Aorta (tissue), 5 donors: ENCODE measurements at places on chromosomes 5 and 9. TPM values are rescaled to one million over a fixed set of nuclear protein-coding genes. Genes with fewer than 3 reads are reported as not detected.

Gene SLC45A2
- not detected for polyA plus RNA-seq

Gene PIP5KL1
- 1.4 TPM for polyA plus RNA-seq

Gene SLC6A18
- not detected for polyA plus RNA-seq

Gene KCNV2
- not detected for polyA plus RNA-seq

Gene TSSK1B
- not detected for polyA plus RNA-seq

Gene GAPVD1
- 10.3 TPM for polyA plus RNA-seq

DNA sequence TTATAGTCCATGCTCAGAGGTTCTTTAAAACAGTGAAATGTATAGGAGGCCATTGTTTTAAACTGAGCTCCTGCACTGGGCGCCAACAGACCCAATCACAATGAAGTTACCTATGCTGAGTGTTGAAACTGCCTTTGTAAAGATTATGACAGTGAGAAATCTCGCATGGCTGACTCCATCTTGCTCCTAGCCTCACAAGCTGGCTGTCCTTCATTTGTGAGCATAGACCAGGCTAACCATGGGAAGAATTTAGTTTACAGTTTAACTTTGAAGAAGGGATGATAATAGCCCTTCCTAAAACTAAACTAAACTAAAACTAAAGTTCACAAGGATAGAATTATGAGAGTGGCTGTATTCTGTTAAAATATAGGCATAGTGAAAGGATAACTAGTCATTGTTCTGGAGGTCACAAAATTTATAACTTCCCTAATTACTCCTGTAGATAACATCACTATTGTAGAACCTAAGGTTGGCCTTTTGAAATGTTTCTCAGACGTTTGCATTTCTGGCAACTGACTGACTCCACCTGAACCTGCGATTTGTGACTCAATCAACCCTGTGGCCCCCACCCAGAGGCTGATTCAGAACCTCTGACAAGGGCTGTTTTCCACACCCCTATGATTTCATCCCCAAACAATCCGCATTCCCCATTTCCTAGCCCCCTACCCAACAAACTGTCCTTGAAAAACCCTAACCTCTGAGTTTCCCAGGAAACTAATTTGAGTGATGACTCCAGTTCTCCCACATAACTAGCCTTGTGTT lies 59.1 kb downstream of the HMHB1 start:
- no peak for DNase-seq

GRCh38 chr5:73615085-73615484 lies 10.9 kb upstream of the ARHGEF28 start:
- no peak for DNase-seq

- no peak for DNase-seq
Measured at GRCh38 chr5:110441035-110441434, 285.4 kb downstream of the TMEM232 start.

DNA sequence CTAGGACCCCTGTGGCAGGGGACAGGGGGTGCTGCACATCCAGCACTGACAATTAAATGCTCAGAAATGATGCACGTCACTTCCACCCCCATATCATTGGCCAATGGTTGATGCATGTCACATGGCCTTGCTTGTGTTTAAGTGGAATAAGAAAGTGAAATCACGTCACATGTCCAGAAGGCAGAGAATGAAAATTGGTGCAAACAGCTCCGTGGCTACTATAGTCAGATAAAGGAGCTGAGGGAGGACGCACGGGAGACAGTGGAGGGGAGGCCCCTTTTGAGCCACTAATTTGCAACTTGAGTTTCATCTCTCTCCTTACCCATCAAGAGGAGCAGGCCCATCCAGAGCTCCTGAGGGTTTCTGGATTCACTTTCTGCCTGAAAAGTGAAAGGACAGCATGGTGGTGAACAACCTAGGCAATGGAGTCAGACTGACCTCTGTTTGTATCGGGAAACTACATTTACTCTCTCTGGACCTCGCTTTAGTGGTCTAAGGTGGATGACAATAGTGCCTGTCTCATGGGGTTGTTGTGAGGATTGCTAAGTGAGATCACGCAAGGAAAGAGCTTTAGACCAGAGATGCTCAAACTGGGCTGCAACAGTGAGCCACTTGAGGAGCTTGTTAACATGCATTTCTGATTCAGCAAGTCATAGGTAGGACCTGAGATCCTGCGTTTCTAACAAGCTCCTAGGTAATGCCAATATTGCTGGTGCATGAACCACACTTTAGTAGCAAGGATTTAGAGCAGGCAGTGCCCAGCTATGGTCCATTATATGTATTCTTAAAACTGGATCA lies 133.9 kb upstream of the ADRA1B start:
- no peak for DNase-seq

- DNase-seq: no peak
Measured at GRCh38 chr9:94168203-94169000, 84.1 kb downstream of the PTPDC1 start.

- no peak for DNase-seq
Measured at GRCh38 chr5:78591972-78592700, 56.4 kb downstream of the LHFPL2 start.

- DNase-seq: no peak
Measured at GRCh38 chr5:139740138-139740991, 55.2 kb upstream of the PSD2 start.

GRCh38 chr5:3509290-3509689 lies 86.3 kb upstream of the IRX1 start:
- no peak for DNase-seq

- DNase-seq: no peak
Measured at GRCh38 chr9:125332527-125332926, 70.9 kb downstream of the GAPVD1 start.

DNA sequence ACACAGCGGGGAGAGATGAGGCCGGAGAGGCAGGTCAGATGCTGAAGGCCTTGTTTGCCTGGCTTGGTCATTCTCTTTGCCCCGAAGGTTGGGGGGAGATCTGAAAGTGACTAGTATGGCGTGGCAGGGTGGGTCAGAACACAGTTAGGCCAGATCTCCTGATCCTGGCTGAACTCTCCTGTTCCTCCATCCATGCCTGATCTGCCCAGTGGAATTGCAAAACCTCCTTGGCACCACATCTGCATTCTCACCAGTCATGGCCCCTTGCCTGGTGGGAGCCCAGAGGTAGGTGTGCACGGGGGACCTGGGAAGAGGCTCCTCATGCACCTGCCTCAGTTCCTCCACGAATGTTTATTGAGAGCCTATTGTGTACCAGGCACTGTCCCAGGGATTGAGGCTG lies 23.2 kb downstream of the TEX53 start:
- no peak for DNase-seq

DNA sequence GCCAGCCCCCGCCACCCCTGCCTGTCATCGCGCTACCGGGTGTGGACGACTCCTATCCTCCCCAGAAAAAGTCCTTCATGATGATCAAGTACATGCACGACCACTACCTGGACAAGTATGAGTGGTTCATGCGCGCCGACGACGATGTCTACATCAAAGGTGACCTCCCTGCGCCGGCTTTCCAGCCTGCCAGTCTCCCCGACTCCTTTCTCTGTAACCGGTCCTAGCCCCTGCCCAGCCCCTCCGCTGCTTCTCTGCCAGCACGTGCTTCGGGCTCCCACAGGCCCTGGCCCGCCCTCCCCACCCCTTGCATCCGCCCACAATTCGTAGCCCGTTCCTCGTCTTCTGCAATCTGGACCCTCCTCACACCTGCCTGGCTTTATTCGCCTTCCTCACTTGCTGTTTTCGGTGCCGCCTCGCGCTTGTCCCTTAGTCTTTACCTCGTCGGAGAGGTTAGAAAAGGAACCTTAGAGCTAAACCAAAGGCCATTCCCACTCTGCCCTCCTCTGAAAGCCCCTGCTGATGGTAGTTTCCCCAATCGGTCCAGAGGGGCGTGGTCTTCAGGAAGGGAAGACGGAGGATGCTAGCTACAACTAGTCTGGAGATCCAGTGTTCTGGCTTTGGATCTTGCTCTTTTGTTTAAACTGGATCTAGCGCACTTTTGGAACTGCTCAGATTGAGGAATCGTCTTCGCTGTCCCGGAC lies 1.4 kb downstream of the CHSY3 start:
- DNase-seq: peak; percentile 62

- no peak for DNase-seq
Measured at GRCh38 chr5:68924481-68925145, 169.2 kb upstream of the SLC30A5 start.

DNA sequence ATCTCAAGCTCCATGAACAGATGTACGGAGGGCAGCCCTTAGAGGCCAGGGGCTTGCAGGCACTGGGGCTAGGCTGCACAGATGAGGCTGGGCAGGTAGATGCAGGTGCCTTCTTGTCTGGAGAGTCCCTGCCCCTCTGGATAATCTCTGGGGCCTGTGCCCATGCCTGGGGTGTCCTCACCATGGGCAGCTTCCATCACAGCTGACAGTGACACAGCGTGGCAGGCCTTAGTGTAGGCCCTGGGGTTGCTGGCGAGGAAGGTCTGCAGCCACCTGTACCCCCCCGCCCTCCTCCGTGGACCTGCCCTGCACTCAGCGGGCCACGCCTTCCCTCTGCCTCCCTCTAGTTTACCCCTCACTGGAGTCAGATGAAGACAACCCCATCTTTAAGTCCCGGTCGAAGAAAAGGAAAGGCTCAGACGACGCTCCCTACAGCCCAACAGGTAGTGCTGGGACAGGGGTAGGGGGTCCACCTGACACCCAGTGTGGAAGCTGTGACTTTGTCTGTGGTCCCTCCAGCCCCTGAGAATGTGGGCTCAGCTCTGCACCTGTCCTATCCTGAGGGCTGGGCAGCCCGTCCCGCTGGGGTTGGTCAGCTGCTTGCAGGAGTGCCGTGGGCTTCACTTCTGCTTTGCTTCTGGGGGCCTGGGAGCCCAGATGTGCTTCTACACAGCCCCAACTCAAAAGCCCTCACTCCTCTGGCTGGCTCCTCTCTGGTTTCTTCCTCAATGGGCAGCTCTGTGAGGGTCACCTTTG lies 98.4 kb downstream of the PHF2 start:
- DNase-seq: peak; percentile 69
